SW 1271 (cell line): ENCODE measurements at places on chromosomes 5 and 9.

DNA sequence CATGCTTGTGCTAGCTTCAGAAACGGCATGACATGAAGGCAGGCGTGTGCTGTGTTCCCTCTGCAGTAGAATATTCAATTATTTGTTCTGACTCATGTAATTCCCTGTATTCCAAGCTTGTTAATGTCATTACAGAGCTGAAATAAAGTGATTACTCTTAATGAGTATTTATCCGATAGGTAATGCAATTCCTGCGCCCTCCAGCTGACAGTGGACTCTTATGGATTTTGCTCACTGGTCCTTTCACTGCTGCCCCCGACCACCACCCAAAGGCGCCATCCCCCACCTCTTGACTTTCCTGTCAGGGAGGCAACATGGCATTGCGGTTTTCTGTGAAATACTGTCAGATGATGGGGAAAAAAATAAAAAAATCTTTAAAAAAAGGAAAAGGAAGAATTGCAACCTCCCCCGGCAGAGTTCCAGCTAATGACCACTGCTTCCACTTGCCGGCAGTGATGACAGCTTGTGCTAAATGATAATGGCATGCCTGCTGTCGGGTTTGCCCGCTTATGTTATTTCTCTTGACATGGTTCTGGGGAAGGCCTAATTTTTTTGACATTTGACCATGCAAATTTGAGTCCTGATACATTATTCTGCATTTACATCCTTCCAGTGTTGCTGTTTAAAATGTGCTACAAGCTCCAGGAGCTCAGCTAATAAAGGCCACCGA, 335.3 kb upstream of the ADAMTS16 start:
- DNase-seq: no peak

- no peak for DNase-seq
Observed at GRCh38 chr5:98727686-98728085, 45.8 kb upstream of the RGMB start.

- no peak for DNase-seq
Observed at GRCh38 chr5:21931116-21931515, 922.0 kb downstream of the CDH12 start.

GRCh38 chr5:168382421-168382820, 91.0 kb downstream of the WWC1 start:
- DNase-seq: no peak

GRCh38 chr9:98039607-98040017, 16.9 kb upstream of the NANS start:
- DNase-seq: no peak

GRCh38 chr5:130455175-130455574, 550.9 kb downstream of the CHSY3 start:
- DNase-seq: no peak

DNA sequence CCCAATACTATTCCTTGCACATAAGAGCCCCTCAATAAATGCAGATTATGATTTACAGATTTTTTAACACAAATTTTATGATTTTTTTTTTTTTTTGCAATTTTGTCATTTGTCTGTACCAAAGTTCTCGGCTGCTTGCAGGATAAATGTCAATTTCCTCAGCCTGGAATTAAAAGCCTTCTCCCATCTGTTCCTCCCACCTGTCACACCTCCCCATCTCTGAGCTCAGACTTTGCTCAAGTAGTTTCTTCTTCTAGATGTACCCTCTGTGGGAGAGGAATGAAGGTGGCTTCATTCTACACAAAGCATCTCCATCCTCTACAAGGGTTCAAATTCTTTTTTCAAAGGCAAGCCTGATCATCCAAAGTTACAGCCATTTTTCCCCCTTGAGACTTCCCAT, 153.7 kb upstream of the GRAMD2B start:
- DNase-seq: no peak

DNA sequence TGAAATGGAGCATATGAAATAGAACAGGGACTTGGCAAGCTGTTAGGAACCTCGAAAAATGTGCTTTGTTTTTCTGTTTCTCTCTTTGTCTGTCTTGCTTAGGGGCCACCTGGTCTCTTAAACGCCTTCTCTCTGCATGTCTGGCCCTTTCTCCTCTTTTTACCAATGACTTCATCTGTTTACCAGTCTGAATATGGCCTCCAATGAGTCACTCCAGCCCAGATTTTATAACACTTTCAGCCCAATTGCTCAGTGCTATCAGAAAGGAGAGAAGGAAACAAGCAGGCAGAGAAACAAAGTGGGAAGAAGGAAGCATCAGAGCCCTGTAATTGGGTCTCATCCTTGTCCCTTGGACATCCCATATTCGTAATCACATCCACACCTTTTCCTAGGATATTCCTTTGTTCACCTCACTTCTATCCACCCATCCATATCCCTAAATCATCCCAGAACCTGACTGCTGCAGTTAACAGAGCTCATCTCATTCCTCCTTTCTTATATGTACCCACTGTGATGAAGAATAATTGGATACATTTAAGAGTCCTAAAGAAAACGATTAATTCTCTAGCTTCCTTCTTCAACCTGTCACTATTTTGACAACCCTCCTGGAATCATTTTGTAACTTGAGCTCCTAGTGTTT, 151.8 kb upstream of the GPR151 start:
- DNase-seq: no peak

DNA sequence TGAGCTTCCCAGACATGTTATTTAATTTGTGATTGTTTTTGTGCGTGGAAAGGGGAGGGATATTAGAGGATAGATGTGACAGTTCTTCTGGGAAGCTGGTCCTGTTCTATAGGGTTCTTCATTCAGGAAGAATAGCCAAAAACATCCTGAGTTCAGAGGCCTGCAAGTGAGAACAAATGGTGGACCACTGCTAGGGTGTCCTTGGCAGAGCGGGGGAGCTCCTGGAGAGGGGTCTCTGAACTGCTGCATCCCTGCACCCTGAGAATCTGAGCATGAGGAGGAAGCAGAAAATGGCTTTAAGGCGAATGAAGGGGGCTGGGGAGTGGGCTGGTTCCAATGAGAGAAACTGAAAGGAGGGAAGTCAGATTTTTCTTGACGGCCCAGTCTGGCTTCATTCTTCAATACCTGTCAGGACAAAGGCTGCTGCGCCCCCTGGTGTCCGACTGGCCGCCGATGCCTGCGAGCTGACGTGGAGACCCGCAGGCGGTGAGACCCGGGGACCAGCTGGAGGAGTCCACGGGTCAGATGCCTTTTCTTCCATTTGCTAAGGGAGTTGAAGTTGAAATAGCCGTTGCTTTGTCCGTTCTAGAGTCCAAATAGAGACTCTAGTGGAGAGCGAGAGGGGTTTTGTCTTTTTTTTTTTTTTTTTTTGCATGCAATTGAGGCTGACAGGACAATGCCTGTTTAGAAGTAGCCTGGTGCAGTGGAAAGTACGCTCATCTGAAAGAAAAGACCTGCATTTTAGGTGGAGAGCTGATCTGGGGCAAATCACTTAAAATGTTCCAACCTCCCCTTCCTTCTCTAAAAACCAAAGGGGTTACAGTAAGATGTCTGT, 39.5 kb upstream of the NFIB start:
- DNase-seq: no peak

GRCh38 chr5:133992429-133993155, 12.2 kb downstream of the VDAC1 start:
- no peak for DNase-seq

GRCh38 chr5:139690064-139690802, 42.1 kb downstream of the CXXC5 start:
- no peak for DNase-seq

GRCh38 chr5:81961651-81962440, 10.0 kb upstream of the ATG10 start:
- DNase-seq: no peak

- peak; percentile 45 for DNase-seq
Observed at GRCh38 chr9:83706676-83707517, 861 bp downstream of the UBQLN1 start.

DNA sequence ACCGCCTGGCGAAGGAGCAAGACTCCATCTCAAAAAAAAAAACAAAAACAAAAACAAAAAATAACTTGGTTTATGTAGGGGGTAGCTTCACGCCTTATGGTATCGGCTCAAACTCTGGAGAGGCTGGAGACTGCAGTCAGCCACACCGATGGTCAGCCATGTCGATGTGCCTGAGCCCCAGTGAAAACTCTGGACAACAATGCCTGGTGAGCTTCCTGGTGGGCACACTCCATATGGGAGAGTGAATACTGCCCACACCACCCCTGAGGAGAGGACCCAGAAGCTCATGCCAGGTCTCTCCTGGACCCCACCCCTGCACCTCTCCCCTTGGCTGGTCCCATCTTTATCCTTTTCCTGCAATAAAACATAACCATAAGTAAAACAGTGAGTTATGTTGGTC, 19.6 kb downstream of the IPPK start:
- DNase-seq: no peak

DNA sequence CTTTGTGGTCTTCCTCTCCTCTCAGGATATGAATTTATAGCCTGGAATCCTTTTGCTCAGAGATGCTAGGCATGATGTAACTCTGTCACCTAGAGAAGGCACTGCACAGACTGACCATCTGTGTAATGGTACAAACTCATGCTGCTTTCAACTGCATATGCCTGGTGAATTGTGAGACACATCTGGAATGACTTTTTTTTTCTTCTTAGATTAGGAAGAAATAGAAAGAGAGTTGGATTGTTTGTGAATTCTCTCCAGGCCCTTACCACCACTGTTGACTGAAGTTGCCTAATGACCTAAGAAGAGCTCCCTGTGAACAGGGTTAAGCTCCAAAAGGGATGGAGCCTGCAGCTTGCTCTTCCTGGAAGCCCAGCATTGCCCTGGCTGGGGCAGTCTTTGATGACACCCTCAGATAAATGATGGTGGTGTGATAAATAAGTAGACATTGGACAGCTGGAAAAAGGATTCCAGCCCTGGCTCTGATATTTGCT, 47.8 kb upstream of the TRIM32 start:
- no peak for DNase-seq
